Stimulated activated effector memory CD8-positive, alpha-beta T cell treated with anti-CD3 and anti-CD28 coated beads, Interleukin-12 subunit alpha, Interleukin-12 subunit beta, amount 100 ng/mL, for 72 hours (primary cell): ENCODE measurements at places on chromosomes 5 and 9.

GRCh38 chr9:84754881-84755280 lies 85.4 kb downstream of the NTRK2 start:
- DNase-seq = no peak

- DNase-seq = no peak
Observed at GRCh38 chr9:125429476-125430160, 168.0 kb downstream of the GAPVD1 start.

- no peak for DNase-seq
Observed at GRCh38 chr9:77531400-77531799, 116.7 kb downstream of the GNA14 start.

- DNase-seq = no peak
Observed at GRCh38 chr5:17187786-17188170, 29.7 kb upstream of the BASP1 start.

DNA sequence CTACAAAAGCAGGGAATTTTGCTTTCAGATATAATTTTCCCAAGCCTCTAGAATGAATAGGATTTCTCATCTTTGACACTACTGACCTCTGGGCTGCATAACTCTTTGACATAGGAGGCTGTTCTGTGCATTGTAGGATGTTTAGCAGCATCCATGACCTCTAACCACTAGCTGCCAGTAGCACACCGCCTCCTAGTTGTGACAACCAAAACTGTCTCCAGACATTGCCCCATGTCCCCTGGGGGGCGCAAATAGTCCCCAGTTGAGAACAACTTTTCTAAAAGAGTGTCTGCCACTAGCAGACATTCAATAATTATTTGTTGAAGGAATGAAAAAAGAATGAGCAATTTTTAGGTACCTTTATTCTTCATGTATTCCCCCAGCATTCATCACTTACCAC lies 51.8 kb downstream of the POU4F3 start:
- DNase-seq = no peak

GRCh38 chr9:132481053-132481849 lies 71.2 kb downstream of the CFAP77 start:
- DNase-seq = no peak

GRCh38 chr9:116673375-116673774 lies 13.7 kb upstream of the TRIM32 start:
- DNase-seq = no peak

DNA sequence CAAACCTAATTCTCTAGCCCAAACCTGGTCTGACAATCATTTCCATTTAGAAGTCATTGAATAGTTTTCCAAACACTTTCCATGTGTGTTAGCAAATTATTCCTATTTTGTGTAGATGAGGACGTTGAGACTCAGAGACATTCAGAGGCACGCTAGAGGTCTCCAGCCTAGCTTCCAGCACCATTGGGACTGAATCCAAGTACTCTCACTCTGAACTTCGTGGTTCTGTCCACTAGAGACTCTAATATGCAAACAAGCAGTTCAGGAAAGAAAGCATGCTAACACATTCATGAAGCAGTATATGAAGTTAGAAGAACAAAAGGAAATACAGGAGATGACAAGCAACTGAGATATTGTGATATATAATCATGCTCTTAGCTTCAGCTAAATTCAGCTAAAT lies 354.8 kb downstream of the NTRK2 start:
- no peak for DNase-seq

DNA sequence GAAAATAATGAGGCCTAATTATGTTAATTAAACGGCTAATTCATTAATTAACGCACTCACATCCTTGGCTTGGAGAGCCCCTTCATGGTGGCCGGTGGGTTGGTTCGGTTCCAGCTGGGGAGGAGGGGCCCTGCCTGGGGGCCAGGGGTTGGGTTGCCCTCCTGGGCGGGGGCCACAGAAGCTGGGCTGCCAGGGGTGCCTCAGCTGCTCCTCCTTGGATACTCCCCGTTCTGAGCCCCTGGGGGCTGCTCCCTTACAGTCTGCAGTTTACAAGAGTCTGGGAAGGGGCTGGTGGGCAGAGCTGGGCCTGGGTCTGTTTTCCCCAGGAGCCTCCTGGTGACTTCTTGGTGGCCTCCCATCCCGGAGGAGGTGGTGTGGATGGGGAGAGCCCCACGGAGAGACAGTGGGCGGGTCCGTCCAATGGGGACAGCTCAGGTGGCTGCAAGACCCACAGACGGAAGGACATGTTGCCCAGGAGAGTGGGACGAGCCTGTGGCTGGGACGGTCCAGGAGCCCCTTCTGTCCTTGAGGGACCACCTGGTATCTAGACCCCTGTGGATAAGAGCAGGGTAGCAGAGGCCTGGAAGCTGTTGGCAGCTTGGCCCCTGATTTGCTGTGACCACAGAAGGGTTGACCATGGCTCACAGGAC lies 277.5 kb downstream of the PBX3 start:
- no peak for DNase-seq

DNA sequence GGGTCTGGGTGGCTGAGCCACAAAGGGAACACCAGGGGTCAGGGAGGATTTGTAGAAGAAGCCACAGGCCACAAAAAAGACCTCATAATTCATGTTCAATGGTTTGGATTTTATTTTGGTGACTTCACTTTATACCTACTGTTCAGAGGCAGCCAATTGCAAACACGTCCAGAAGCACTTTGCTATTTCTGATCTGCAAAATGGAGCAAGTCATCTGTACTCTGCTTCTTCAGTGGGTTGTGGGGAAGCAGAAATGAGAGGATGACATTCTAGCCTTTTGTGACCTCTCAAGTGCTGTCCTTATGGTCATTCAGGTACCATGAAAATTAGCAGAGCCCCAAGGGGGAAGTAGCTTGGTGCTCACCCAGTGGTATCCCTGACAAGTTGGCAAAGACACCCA lies 2.5 kb upstream of the KCNIP1 start:
- DNase-seq = no peak

GRCh38 chr9:38445154-38446043 lies 21.1 kb upstream of the IGFBPL1 start:
- no peak for DNase-seq

DNA sequence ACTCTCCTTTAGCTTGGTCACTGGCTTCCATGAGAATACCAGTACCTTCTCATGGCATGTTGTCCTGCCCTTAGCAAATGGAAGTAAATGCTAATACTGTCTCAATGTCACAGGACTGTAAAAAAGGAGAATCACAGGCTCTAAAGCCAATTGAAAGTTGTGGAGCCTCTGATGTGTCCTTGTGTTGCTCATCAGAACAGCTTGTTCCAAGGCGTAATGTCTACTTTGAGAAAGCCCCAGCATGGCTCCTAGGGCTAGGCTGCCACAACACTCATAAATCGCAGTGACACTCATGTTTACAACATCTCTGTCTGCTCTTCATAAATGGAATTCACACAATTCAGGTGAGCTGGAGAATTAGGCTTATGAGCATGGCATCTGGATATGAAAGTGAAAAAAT lies 94.9 kb downstream of the ACTL7B start:
- DNase-seq = no peak

DNA sequence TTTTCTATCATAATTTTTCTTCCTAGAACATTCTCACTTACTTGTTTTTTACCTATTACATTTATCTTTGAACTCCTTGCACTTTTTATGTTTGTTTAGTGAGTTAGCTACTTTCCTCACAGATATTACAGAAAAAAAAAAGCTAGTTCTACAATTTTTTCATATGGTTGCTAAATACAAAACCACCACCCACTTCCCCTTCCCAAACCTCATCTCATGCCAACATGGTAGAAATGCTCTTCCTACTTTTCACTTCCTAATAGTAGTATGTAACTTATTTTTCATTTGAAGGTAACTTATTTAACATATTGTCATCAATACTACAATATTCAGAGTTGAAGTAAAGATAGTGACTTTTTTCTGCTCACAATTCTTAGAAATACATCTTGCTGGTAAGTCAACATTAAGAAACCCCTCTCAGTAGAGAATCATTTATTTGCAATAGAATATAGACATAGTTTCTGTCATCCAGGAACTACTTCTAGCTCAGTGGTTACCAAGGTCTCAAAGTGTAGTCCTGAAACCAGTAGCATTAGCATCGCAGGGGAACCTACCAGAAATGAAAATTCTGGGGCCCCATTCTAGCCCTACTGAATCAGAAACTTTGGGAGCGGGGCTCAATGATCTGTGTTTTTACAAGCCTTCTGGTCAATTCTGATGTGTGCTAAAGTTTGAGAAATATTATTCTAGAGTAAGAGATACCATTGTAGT lies 1124.6 kb downstream of the DTWD2 start:
- no peak for DNase-seq
